ENCODE measurements at places on chromosomes 2 and 18. TPM values are rescaled to one million over a fixed set of nuclear protein-coding genes. Genes with fewer than 3 reads are reported as not detected.

MTHFD2 gene
- 31.7 TPM for total RNA-seq

LDLRAD4 gene
- 21.0 TPM for total RNA-seq

GMCL1 gene
- 10.4 TPM for total RNA-seq

ELOA2 gene
- not detected for total RNA-seq

CASP10 gene
- total RNA-seq, result 7.8 TPM

SERPINB4 gene
- not detected for total RNA-seq

GRCh38 chr2:148899638-148900318 is 24.8 kb downstream of the KIF5C start:
- no peak for DNase-seq

GRCh38 chr2:170530284-170530745 is 184.8 kb upstream of the SP5 start:
- peak; percentile 11 for DNase-seq

DNA sequence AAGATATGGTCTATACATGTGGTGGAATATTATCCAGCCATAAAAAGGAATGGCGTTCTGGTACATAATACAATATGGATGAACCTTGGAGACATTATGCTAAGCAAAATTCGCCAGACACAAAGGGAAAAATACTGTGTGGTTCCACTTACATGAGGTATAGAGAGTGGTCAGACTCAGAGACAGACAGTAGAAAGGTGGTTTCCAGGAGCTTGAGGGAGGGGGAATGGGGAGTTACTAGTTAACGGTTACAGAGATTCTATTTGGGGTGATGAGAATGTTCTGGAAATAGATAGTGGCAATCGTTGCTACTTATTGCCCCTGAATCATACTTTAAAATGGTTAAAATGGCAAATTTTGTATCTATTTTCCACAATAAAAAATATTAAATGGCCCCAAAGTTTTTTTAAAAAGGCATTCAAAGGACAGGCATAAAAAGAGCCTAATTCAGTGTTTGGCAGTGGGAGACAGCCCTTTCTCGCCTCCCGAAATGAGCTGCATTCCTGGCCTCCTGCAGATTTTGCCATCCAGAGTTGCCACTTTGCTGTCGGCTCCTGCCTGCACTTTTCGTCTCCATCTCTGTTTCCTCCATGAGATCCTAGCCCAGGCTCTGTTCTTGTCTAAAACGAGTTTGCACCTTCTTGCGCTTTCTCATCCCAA is 13.5 kb downstream of the TNFRSF11A start:
- DNase-seq, result no peak

DNA sequence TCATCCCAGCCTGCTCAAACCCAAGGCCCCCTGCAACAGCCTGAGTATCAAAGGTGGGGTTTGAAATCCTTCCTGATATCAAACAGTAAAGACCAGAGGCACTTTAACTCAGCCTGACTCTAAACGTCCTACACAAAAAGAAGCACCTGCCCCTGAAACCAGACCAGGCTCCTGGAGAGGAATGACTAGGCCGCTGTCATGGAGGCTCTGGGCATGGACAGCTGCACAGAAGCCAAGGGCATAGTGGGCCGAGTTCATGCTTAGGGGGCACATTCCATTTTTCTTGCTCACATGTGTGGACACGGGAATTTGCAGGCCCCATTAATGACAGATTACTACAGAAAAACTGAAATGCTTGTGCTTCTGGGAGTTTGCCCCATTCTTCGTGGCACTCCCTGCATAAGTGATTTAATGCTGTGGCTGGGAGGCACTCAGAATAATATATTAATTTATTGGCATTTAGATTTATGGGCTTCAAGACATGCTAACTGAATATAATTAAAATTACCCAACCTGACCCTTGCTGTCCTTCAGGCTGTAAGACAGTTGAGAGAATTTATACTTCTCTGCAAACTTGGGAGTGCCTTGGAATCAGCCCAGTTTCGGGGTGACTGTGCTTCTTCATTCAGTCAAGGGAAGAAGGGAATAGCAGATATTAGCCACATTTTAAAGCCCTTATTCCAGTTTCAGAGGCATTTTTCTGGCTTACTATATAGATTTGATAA is 105.5 kb downstream of the GYPC start:
- DNase-seq, result peak; percentile 43

DNA sequence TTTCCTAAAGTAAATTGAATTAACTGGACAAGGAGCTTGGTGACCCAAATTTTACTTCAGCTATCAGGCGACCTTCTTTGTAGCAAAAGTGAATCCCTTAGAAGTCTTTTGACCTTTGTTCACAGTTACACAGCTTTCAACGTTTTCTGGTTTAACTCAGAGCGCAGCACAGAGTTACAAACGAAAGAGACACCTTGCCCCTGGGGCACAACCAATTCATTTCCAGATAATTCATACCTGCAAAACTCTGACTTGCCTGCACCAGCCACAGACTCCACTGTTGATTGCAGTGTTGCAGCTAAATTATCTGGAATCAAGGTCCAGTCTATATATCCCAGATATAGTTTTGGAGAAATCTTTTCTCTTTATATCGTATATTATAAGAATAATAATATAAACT is 358.6 kb upstream of the VWC2L start:
- no peak for DNase-seq

GRCh38 chr2:236818281-236819045 is 248.8 kb downstream of the ACKR3 start:
- DNase-seq, result no peak
